ENCODE measurements at places on chromosomes 7 and 10.

DNA sequence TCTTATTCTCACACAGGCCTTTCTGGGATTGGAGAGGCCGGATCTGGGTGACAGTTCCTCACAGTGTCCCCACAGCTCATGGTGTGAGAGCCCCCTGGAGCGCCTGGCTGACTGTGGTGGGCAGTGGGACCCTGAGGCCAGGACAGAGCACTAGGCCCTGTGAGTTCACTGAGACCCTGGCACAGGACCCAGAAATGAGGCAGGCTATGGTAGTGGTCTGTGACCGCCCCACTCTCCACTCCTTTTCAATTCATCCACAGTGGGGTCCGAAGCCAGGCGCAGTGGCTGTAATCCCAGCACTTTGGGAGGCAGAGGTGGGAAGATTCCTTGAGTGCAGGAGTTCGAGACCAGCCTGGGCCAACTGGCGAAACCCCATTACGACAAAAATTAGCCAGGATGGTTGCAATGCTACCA, 95.9 kb upstream of the TNRC18 start:
- DNase-seq: no peak

DNA sequence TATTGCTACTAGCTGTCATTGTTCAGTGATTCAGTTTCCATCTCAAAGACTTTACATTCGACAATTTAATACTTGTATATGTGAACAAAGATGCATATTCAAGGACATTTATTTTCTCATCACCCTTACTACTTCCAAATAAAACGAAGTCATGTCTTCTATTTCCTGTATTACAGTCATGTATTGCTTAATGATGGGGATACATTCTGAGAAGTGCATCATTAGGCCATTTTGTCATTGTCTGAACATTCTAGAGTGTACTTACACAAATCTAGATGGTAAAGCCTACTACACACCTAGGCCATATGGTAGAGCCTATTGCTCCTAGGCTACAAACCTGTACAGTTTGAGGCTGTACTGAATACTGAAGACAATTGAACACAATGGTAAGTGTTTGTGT, 6.5 kb downstream of the C10orf95 start:
- no peak for DNase-seq

- no peak for DNase-seq
Measured at GRCh38 chr10:48627984-48628609, 23.2 kb upstream of the ARHGAP22 start.

- DNase-seq: no peak
Measured at GRCh38 chr10:608331-609261, 80.9 kb downstream of the DIP2C start.

DNA sequence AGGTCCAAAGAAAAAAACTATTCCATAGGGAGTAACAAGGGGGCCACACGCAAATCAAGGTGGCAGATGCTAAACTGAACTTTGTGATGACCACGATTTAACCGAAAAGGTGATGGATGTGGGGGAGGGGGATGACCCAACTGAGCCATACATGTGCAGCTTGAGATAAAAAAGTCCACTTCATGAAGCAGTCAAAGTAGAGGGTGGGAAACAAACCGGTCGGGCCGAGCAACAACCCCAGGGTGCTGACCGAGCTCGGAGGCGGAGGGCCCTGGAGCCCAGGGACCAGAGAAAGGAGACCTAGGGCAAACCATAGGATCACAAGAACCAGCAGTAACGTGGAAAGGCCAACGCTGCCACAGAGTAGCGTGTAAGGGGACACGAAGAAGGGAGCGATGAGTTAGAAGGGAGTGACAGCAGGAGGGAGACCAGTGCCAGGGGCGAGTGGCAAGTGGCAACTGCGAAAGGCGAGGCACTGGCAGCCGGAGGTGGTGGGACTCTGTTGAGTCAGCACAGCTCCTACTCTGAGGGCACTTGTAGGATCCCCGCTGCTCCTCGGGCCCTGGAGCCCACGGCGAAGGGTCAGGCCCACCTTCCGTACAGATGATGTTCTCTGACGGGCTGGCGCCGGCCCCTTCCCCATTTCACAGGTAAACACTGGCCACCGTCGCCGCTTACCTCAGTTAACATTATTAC, 540 bp downstream of the SNX13 start:
- peak; percentile 56 for DNase-seq

DNA sequence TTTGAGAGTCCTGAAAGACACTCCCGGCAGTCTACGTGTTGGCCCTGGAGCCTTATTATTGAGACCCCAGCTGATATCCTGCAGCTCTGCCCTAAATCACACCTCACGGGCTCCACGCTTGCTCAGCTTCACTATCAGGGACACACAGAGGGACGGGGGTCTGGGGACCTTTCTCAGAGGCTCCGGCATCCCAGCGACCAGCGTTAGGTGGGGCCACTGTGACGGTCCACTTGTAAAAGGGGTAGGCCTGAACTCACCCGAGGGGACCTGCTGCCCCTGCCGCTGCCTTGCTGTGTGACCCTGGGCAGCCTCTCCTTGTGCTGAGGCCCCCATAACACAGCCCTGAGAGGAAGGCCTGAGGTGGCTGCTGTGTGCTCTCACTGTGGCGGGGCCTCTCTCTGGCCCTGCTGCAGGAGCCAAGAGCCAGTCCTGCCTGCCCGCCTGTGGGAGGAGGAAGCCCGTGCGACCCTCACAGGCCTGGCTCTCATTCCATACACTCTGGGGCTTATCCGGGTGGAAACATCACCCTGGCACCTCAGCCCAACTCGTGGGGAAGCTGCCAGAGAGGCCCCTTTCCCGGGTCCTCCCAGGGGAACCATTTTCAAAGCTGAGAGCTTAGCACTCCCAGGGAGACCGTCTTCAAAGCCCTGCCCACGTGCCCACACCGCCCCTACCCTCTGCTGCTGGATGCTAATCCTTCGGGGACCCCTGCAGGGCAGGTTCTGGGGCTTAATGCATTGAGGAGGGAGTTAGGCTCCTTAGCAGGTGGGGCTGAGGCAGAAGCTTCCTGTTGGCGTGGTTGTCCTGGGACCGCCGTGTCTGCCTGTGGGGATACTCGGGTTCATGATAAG, 21.7 kb downstream of the AQP1 start:
- no peak for DNase-seq

- DNase-seq: peak; percentile 73
Measured at GRCh38 chr10:598415-599170, 90.9 kb downstream of the DIP2C start.

DNA sequence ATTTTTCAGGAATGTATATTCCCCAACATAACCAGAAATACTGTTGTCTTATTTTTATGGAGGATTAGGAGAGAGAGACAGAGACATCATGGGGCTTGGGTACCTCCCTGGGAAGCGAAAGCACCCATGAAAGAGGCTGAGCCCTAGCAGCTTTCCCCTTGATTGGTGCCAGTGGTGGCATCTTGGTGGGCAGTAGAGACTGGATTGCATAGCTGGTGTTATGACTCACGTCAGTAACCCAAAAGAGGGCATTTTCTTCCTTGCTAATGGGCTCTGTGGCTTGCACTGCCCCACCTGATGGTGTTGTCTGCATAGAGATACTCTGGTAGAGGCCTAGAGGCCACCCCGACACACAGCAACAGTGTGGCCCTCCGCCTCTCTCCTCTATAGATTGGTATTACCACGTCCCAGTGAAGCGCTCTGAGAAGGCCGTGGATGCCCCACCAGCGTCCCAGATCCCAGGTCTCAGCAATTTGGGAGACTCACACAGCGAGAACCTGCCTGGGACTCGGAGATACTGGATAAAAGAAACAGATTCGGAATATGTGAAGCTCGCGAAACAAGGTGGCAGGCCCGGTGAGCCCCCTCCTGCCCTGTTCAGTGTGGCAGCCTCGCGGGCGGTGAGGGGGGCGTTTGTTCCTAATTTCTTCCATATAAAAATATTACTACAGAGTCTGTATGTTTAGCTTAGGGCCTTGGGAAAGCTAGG, 5.8 kb downstream of the C7orf57 start:
- no peak for DNase-seq

- no peak for DNase-seq
Measured at GRCh38 chr10:118742782-118743181, 12.0 kb downstream of the CACUL1 start.

GRCh38 chr10:14481752-14482151, 151.0 kb upstream of the FRMD4A start:
- DNase-seq: no peak

- DNase-seq: no peak
Measured at GRCh38 chr7:117012284-117012683, 59.0 kb downstream of the ST7 start.

- no peak for DNase-seq
Measured at GRCh38 chr10:29228562-29228961, 60.3 kb upstream of the LYZL1 start.

DNA sequence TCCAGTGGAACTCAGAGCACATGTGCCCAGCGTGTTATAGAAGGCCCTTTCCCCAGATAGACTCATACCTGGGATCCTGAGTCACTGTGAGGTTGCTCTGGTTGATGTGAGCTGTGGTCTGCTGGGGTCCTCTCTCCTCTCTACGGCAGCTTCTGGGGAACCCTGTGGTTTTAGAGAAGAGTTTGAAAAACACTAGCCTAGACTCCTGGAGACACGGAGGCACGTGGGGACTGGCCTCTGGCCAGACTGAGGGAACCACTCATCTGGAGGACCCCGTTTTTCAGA, 10.3 kb downstream of the ZNF775 start:
- DNase-seq: no peak

GRCh38 chr10:89523274-89523673, 12.1 kb downstream of the SLC16A12 start:
- no peak for DNase-seq

GRCh38 chr10:129786216-129786615, 177.9 kb downstream of the EBF3 start:
- no peak for DNase-seq

DNA sequence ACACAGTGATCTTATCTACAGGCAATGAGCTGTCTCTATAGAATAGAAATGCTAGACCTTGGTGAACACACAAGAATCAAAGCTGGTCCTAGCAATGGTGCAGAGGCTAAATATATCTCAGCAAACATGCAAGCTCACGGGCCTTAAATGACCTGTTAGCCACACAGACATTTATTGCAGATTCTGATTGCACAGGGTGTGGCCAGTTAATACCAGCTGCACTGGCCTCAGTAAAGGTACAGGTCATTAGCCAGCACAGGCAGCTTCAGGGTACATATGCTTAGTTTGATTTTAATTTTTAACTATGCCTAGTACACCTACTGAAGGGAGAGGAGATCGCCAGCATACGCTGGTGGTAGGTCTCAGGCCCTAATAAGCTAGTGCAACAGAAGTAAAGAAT, 265.4 kb upstream of the DGKB start:
- DNase-seq: no peak

DNA sequence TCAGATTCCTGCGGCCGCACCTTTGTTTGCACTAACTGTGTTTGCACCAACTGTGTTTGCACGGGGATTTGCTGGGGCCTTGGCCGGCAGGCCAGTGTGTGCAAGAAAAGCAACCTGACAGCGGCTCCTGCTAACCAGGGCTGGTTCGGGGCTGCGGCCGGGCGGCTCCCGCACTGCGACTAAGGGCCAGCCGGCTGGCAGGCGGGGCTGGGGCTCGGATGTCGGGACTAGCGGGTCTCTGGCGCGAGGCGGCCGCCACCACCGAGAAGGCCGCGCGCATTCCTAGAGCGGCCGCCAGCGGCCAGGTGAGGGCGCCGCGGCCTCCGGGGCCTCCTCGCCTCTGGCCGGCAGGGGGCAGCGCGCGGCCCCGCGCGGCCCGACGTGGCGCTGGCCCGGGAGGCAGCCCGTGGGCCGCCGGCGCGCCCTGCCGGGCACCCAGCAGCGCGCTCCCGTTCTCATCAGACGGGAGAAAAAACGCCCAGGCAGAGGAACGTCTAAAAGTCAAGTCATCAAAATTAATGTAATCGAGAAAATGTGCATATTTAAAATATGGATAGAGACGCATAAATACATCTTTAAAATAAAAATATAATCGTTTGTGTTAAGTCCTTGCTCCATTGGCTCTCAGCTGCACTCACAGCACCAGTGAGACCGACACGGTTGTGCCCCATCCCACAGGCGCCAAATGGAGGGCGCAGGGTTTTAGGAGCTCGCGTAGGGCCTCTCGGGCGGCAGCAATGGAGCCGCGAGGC, 38.5 kb downstream of the ZNF777 start:
- DNase-seq: peak; percentile 95

- no peak for DNase-seq
Measured at GRCh38 chr7:132526111-132526740, 50.0 kb downstream of the PLXNA4 start.

- no peak for DNase-seq
Measured at GRCh38 chr7:100099452-100099851, 1.7 kb downstream of the MCM7 start.

DNA sequence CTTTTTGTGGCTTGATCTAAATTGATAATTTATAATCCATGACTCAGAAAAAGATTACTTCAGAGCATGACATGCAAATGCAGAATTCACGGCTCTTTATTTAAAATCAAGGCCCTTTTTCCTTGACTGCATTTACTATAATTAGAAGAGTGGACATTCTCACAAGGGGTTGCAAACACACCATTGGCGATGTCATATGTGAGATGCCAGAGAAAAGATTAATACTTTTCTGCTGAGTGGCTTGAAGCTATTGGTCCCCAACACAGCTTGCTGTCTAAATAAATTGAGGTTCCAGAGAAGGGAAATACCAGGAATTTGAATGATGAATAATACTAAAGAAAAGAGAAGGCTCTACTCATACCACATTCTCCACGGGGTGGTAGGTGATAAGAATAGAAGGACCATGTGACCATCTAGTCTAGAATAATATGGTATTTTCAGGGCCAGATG, 78.7 kb upstream of the ARID5B start:
- no peak for DNase-seq

- DNase-seq: no peak
Measured at GRCh38 chr7:118129041-118129795, 54.7 kb upstream of the LSM8 start.
